ENCODE measurements at places on chromosomes 12 and 14.

DNA sequence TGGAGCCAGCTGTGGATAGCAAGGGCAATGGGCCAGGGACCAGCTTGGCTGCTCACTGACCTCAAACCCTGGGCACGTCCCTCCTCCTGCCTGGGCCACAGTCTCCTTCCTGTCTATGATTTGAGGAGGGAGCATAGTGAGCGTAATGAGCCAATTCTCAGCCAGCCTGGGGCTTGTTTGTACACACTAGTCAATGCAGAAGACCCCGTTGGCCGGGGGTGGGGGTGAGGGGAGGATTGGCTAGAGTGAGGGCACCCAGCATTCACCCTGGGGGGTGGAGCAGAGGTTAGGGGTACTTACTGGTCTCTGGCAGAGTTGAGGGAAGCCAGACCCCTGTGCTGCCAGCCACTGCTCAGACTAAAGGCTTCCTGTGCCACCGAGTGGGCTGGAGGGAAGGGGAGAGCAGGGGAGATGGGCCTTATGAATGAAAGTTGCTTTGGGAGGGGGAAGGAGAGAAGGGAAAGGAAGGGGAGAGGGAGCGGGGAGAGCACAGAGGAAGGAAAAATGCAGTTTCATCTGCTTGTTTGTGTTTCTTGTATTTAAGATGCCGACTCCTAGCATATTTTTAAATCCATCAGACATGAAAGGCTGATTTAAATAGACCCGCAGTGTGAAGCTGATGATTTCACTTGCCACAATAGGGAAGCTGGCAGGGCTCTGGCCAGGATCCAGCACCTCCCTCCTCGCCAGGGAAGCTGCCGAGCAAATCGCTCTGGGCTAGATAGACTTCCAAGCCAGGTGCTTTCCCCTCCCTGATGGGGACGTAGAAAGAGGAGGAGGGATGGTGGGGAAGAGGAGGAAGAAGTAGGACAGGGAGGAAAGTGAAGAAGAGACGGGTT is 114.0 kb downstream of the PRMT8 start:
- DNase-seq: no peak

- no peak for DNase-seq
Observed at GRCh38 chr12:43008953-43009845, 419.7 kb upstream of the PRICKLE1 start.

DNA sequence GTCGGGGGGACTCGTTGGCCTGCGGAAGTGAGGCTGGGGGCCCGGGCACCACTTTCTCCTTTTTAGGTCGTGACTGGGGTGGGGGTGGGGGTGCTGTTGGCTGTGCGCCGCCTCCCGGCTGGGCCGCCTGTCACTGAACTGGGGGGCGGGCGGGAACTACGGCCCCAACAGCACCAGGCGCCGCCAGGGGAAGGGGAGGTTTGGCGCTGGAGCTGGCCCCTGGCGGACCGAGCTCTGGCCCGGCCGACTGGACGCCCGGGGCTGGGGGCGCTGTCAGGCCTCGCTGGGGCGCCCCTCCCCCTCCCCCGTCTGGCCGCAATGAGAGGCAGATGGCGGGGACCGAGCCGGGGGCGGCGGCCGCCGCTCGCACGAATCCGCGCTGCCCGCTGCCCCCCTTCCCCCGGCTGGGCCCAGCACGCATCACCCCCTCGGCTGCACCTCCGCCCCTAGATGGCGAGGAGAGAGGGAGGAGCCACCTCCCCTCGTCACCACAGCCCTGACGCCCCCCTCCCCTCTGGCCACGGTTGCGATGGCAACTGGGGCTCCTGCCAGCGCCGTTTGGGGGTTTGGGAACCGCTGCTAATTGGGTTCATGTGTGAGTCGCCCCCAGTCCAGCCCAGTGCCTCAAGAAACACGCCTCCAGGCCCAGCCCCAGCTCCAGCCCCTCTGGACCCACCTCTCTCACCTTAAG is 723 bp downstream of the NFATC4 start:
- no peak for DNase-seq

DNA sequence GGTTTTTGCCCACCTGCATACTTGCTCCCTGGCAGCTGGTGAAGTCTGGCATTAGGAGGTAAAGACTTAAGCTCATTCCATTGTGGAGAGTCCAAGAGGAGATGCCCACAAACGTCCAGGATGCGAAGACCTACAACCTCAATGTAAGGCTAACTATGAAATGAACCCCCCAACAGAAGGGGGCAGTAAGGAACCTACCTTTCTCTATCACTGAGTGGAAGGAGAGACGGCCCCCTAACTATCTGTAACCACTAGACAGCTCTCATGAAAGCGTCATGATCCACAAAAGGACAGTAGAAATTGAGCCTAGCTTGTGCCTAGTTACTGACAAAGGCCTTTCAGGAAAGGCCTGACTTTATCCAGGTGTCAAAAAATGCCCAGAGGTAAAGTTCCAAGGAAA is 55.3 kb downstream of the ZFYVE21 start:
- DNase-seq: no peak

DNA sequence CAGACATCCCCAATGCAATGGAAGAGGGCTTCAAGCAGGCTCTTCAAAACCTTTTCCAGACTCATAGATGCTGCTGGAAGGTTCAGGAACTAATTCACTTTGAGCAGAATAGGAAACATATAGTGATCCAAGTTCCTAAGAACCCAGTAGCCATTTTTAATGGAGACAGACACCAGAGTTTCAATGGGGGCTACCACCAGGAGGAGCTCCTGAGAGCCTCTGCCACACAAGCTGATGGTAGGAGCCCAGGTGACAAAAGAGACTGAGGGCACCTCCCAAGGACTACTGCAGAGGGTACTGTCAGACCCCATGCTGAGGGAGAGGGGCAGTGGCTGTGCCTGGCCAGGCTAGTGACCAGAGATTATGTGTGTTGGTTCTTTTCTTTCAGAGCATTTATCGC is 45.9 kb downstream of the IFNG start:
- DNase-seq: no peak

Measured in CD14-positive monocyte (primary cell).